ENCODE measurements at places on chromosomes 1 and 21.

DNA sequence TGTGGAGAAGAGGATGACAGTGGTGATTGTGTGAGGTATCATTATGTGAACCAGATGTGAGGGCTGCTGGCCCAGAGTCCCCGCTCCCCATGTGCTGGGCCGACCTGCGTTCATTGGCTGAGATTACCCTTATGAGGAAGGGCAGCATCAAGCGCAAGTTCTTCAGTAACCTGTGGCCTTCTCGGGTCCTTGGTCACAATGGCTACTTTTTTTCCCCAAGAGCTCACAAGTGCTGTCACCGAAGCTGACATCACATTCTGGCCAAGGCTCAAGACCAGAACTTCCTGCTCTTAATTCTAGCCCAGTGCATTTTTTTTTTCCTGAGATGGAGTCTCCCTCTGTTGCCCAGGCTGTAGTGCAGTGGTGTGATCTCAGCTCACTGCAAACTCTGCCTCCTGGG, 262.9 kb downstream of the RHOU start:
- H3K36me3 ChIP-seq, result no peaks in the 10 kb centered on the region
- DNase-seq, result no peak
- H3K4me3 ChIP-seq, result no peak overlapping the region
- peaks cover 44% of the 10 kb centered on the region for H3K4me1 ChIP-seq
- H3K27me3 ChIP-seq, result peaks cover 6% of the 10 kb centered on the region

GRCh38 chr1:3402258-3403010, 52.0 kb upstream of the ARHGEF16 start:
- no peak overlapping the region for H3K4me3 ChIP-seq
- H3K27ac ChIP-seq, result no peak overlapping the region
- no peaks in the 10 kb centered on the region for H3K36me3 ChIP-seq
- no peak for DNase-seq

GRCh38 chr1:118366286-118366685, 181.3 kb upstream of the SPAG17 start:
- H3K4me3 ChIP-seq, result no peak overlapping the region
- peaks cover 30% of the 10 kb centered on the region for H3K36me3 ChIP-seq
- H3K27ac ChIP-seq, result no peak overlapping the region
- H3K4me1 ChIP-seq, result peaks cover 21% of the 10 kb centered on the region
- no peaks in the 10 kb centered on the region for H3K27me3 ChIP-seq

- no peaks in the 10 kb centered on the region for H3K27me3 ChIP-seq
- peaks cover 8% of the 10 kb centered on the region for H3K36me3 ChIP-seq
- peaks cover 8% of the 10 kb centered on the region for H3K4me1 ChIP-seq
- no peak overlapping the region for H3K27ac ChIP-seq
Measured at GRCh38 chr1:60488847-60489246, 415.3 kb upstream of the C1orf87 start.

DNA sequence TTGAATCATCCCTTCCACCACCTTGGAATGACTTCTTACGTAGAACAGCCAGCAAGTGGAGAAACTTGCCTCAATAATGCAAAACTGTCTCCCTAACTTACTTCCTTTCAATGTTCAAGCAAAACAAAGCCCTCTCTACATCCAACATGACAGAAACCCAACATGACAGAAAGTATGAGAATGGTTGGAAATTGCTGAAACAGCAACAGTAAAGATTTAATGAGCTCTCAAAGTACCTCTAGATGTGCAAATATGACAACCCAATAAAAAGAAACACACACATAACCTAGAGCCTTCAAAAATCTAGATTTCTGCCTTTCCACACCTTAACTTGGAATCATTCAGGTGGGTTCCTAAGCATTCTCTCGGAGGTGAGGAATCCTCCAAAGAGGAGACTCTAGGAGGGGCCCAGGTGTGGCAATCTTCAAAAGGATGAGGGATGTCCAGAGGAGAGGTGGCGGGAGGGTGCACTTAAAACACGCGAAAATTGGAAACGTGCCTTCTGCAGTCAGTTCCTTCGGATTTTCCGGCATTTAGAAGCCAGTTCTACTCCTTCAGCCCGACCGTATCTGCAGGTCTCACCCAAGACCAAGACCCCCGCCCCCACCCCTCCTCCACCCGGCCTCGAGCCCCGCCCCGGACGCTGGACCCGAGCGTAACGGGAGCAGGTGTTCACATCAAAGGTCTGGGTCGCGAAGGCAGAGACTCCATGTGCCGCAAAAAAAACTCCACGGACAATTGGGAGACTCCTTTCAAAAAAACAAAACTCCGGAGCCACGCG, 996 bp upstream of the MGST3 start:
- no peak overlapping the region for H3K4me3 ChIP-seq
- DNase-seq, result no peak
- no peak overlapping the region for H3K27ac ChIP-seq

- H3K4me1 ChIP-seq, result no peaks in the 10 kb centered on the region
- H3K4me3 ChIP-seq, result no peak overlapping the region
- no peak overlapping the region for H3K27ac ChIP-seq
- DNase-seq, result no peak
- H3K27me3 ChIP-seq, result peaks cover 32% of the 10 kb centered on the region
Measured at GRCh38 chr1:18440385-18441226, 40.1 kb upstream of the KLHDC7A start.

GRCh38 chr21:33394260-33394659, 9.0 kb upstream of the IFNGR2 start:
- DNase-seq, result no peak
- H3K4me1 ChIP-seq, result peaks cover 35% of the 10 kb centered on the region
- no peak overlapping the region for H3K4me3 ChIP-seq
- H3K27me3 ChIP-seq, result peaks cover 5% of the 10 kb centered on the region

DNA sequence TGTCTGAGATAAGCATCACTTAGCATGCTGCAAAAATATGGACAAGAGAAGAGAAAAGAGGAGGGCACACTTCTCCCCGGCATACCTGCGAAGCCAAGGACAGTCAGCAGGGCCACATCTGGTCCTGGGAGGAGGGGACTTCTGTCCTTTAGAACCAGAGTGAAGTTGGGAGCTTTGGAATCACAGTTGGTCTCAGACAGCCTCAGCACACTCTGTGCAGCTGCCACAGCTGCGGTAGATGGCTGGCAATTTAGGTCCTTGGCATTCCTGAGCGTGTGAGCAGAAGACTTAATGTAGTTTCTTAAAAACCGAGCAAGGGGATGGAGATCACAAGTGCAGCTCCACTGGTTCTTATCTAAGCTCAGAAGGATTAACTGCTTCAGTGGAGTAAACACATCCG, 32.3 kb downstream of the LRRC53 start:
- no peak overlapping the region for H3K4me3 ChIP-seq
- peaks cover 2% of the 10 kb centered on the region for H3K4me1 ChIP-seq
- H3K27me3 ChIP-seq, result no peaks in the 10 kb centered on the region
- no peaks in the 10 kb centered on the region for H3K36me3 ChIP-seq
- no peak overlapping the region for H3K27ac ChIP-seq

- H3K4me3 ChIP-seq, result no peak overlapping the region
- H3K27me3 ChIP-seq, result peaks cover 14% of the 10 kb centered on the region
- no peak for DNase-seq
- H3K27ac ChIP-seq, result no peak overlapping the region
Measured at GRCh38 chr1:221778125-221778524, 36.2 kb upstream of the DUSP10 start.

GRCh38 chr1:31116022-31116421, 50.5 kb upstream of the PUM1 start:
- no peak for DNase-seq
- H3K27ac ChIP-seq, result no peak overlapping the region
- H3K4me1 ChIP-seq, result peaks cover 30% of the 10 kb centered on the region
- H3K36me3 ChIP-seq, result no peaks in the 10 kb centered on the region

Measured in nephron progenitor cell (in vitro differentiated cells).